ENCODE measurements at places on chromosomes 16 and 17. TPM values are rescaled to one million over a fixed set of nuclear protein-coding genes. Genes with fewer than 3 reads are reported as not detected.

DNA sequence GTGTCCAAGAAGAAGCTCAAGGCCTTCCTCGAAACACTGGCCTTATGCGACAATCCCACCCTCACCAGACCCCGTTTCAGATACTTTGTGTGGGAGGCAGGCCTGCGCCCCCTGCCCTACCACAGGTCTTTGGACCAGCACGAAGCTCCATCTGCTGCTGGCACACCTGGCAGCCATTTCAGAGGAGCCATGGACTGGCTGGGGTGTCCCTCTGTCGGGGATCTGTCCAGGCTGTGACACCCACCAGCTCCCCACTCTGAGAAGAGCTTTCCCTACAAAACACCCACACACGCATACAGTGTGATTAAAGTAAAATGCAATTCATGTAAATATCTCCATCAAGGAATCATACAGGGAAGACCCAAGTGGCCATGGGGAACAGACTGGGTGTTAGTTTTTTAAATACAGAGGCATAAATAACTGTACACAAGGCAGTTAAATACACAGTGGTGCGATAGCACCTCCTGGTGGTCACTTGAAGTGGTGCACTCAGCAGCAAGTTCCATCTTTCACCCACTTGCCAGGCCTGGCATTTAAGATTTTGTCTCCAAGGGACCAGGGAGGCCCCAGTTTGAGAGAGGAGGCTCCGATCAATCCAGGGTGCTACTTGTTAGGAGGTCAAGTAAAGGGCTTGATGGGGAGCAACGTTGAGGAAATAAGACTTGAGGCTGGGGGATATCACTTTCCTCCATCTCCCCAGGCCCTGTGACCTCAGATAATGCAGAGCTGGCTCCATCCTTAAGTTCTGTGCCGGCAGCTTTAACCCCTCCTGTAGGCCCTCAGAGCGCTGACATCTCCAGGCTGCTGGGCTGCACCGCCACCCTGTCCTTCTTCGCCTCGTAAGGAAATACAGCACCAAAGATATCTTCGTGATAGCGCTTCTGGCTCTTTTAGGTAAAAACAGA lies 43.6 kb downstream of the NOS2 start:
- no peak for DNase-seq
- no peaks in the 10 kb centered on the region for H3K36me3 ChIP-seq
- H3K27me3 ChIP-seq, result no peaks in the 10 kb centered on the region
- no peak overlapping the region for H3K27ac ChIP-seq
- H3K4me1 ChIP-seq, result no peaks in the 10 kb centered on the region
- no peak overlapping the region for H3K4me3 ChIP-seq

- peaks cover under 1% of the 10 kb centered on the region for H3K36me3 ChIP-seq
- no peak overlapping the region for H3K4me3 ChIP-seq
- no peaks in the 10 kb centered on the region for H3K4me1 ChIP-seq
- no peaks in the 10 kb centered on the region for H3K27me3 ChIP-seq
- DNase-seq, result no peak
- no peak overlapping the region for H3K27ac ChIP-seq
Measured at GRCh38 chr17:32609884-32610650, 123.3 kb downstream of the CDK5R1 start.

ALDH3A2 gene
- 189 TPM for total RNA-seq

GDPD1 gene
- not detected for total RNA-seq

DHRS7C gene
- total RNA-seq, result not detected

DDX5 gene
- 564 TPM for total RNA-seq

DNA sequence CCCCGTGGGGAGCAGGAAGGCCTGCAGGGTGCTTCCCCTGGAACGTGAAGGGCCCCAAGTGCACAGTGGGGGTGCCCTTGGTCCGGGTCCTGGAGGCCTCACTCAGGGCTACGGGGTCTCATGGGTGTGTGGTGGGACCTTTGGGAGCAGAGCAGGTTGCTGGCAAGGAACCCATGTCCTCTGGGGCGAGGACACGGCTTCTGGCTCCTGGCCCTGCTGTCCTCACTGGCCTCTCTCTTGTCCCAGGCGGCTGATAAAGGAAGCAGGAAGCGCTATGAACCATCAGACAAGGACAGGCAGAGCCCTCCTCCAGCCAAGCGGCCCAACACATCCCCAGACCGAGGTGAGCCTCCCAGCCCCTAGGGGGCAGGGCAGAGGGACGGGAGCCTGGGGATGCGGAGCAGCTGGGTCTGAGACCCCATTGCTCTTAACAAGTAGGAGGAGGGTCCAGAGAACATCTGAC lies 9.8 kb upstream of the IL17C start:
- H3K27ac ChIP-seq, result no peak overlapping the region
- peaks cover 81% of the 10 kb centered on the region for H3K36me3 ChIP-seq
- no peak overlapping the region for H3K4me3 ChIP-seq
- no peaks in the 10 kb centered on the region for H3K4me1 ChIP-seq
- H3K27me3 ChIP-seq, result no peaks in the 10 kb centered on the region

DNA sequence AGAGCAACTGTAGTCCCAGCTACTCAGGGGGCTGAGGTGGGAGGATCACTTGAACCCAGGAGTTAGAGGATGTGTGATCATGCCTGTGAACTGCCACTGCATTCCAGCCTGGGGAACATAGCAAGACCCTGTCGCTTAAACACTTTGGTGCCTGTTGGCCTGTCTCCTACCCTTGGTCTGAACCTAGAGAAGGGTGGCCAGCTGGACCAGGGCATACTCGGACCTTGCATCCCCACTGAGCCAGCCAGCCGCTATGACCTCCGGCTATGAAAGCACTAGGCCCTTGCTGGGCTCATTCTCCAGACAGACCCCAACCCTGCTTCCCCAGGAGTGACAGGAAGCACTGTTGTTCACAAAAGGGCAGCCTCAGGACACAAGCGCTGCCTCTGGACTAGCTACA lies 4.6 kb downstream of the IFT20 start:
- H3K27ac ChIP-seq, result no peak overlapping the region
- H3K4me1 ChIP-seq, result peaks cover 15% of the 10 kb centered on the region
- peaks cover 47% of the 10 kb centered on the region for H3K36me3 ChIP-seq
- DNase-seq, result no peak
- H3K27me3 ChIP-seq, result no peaks in the 10 kb centered on the region
- H3K4me3 ChIP-seq, result no peak overlapping the region

DNA sequence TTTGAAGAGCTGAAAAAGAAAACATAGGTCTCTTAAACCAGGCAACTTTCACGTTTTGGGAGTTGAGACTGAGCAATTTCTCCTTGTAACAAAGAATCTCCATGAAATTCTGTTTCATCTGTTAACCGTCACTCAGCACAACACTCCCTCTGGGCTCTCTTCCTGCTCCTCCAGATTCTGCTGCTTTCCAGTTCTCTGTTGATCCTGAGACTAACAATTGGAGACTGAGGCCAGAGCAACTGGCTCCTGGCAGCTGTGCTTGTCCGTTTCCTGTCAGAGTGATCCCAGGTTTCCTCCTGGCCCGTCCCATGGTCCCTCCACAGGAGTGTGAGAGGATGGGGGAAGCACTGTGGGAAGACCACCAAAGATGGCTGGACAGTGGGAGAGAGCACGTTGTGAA lies 32.5 kb downstream of the IST1 start:
- no peak overlapping the region for H3K4me3 ChIP-seq
- peaks cover 2% of the 10 kb centered on the region for H3K4me1 ChIP-seq
- peak overlapping the region; percentile 76 for H3K27ac ChIP-seq
- no peak for DNase-seq

- no peak overlapping the region for H3K27ac ChIP-seq
- no peaks in the 10 kb centered on the region for H3K27me3 ChIP-seq
- DNase-seq, result no peak
- H3K4me3 ChIP-seq, result no peak overlapping the region
- no peaks in the 10 kb centered on the region for H3K36me3 ChIP-seq
Measured at GRCh38 chr17:1271030-1271423, 783 bp downstream of the BHLHA9 start.

DNA sequence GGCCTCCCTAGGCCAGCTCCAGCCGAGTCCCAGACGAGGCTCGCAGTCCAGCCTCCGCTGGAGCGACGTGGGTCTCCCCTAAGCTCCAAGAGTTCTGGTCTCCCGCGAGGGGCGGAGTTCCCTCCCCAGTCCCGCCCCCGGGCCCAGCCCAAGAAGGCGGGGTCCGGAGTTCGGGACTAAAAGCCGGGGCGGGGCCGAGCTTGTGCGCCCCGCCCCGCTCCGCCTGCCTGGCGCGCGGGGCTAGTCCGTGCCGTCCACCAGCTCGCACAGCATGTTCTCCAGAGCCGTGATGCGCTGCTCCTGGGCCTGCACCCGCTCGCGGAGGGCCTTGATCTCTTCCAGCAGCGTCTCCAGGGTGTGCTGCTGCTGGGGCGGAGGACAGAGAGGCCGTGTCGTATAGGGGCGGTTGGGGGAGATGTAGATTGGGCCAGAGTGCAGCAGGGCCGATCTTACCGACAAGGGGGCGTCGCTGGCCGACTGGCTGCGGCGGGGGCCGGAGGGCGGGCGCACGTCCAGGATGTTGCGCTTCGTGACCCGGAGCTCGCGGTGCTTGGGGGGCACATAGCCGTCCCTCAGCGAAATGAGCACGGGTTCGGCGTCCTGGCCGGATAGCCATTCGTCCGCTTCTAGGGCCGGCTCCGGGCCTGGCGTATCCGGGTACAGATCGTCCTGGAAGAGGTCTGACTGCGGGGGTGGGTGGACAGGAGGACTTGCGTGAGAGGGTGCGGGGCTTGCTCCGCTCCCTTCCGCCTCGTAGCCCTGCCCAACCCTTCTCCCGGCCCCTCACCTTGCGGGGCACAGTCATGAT lies 7.0 kb downstream of the CORO6 start:
- peaks cover 15% of the 10 kb centered on the region for H3K4me1 ChIP-seq
- peak overlapping the region; percentile 62 for H3K4me3 ChIP-seq
- DNase-seq, result peak; percentile 63
- H3K27ac ChIP-seq, result no peak overlapping the region

DNA sequence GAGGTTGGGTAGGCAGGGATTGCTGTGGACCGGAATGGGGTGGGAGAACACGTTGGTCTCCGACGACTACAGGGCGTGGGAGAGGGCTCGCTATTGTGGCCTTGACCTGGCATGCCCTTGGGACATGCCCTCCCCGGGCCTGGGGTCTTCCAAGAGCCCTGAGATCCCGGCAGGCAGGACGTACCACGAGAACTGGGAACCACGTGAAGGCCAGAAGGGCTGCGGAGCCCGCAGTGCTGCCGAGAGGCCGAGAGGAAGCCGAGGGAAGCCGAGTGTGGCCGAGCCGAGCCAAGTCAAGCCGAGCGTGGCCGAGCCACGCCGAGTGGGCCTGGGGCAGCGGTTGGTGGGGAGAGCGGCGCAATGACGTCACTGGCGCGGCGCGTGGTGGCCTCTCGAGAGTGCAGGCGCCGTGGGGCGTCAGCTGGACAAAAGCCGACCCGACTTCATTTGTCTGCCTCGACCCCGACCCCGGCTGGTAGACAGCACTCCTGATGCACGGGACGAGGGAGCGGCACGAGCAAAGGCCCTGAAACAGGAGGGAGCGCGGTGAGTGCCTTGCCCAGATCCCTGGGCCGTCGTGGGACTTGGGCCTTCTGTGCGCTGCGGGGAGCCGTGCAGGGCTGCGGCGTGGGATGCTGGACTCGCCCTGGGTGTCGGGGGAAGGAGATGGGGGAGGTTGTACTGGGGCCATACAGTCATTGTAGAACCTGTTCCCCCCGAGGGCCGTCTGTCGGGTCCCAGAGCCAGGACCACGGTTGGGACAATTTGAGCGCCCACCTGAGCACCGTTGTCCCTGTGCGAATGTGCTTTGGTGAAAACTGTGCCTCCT lies 6.6 kb downstream of the SOCS1 start:
- H3K27me3 ChIP-seq, result no peaks in the 10 kb centered on the region
- DNase-seq, result no peak
- peaks cover 6% of the 10 kb centered on the region for H3K4me1 ChIP-seq

DNA sequence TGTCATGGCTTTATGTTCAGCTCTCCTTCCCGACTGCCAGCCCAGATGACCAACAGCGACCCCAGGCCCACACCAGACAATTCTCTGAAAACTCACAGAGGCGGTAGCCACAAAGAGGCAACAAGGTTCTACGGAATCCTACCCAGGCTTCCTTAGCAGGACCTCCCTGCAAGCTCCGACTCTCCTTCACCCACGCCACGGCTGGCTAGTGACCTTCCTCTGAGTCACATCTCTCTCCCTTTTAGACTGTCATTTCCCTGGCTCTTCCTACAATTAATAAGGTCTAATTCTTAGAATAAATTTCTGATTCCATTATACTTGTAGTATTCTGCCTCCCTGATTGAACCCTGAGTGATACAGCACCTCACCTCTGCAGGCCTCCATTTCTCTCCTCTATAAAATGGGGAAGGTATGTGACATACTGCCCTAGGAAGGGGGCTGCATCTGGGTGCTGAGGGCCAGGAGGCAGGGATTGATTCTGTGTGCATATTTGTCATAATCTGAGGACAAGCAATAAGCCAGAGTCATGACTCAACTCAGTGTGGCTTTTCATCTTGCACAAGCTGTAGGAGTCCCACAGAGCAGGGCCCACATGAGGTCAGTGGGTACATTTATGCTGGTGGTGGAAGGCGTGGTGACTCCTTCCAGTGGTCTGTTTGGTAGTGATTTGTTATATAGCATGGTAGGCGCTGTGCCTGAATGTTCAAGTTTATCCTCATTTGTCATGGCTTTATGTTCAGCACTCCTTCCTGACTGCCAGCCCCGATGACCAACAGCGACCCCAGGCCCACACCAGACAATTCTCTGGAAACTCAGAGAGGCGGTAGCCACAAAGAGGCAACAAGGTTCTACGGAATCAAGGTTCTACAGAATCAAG lies 46.2 kb downstream of the SMPD3 start:
- no peaks in the 10 kb centered on the region for H3K36me3 ChIP-seq
- no peak overlapping the region for H3K4me3 ChIP-seq
- DNase-seq, result no peak
- no peak overlapping the region for H3K27ac ChIP-seq
- H3K27me3 ChIP-seq, result no peaks in the 10 kb centered on the region

CCL17 gene
- not detected for total RNA-seq

DNA sequence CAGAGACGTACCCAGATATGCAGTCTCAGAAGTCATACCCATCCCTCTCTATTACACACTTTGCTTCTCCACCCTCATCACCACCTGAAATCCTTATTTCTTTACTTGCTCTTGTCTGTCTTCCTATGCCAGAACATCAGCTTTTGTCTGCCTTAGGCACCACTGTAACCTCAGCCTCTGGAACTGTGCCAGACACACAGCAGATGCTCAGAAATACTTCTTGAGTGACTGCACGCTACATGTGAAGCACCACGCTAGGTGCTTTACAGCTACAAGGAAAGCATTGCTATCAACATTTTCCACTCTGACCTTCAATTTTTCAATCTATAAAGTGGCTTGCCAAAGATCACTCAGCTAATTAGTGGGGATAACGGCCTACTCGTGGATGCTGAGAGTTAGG lies 226.8 kb downstream of the CHD9NB start:
- DNase-seq, result no peak
- no peaks in the 10 kb centered on the region for H3K27me3 ChIP-seq
- no peaks in the 10 kb centered on the region for H3K36me3 ChIP-seq

MATCAP1 gene
- total RNA-seq, result 18.9 TPM

DNA sequence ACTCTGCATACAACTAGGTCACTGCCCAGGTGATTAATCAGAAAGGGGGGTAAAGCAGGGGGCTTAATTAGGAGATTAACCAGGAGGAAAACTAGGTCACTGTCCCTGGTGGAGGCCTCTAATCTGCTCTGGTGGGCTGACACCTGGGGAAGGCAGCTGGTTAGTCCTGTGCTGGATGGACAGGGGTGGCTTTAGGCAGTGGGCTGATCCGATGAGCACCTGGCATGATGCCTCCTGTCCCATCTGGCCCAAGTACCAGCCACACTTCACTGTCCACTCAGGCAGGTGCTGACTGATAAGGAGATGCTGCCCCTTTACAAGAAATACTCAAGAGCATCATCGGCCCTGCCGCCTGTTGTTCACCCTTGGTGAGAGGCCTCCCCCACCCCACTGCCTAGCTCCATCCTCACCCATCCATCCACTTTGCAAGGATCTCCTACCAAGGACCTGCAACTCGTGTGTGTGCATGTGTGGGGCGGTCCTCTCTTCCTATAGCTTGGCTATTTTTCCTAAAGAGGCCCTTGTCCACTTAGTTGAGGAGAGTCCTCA lies 13.8 kb upstream of the RCVRN start:
- no peaks in the 10 kb centered on the region for H3K27me3 ChIP-seq
- no peaks in the 10 kb centered on the region for H3K36me3 ChIP-seq
- no peak overlapping the region for H3K27ac ChIP-seq
- no peaks in the 10 kb centered on the region for H3K4me1 ChIP-seq
